ENCODE measurements at places on chromosomes 4 and X.

DNA sequence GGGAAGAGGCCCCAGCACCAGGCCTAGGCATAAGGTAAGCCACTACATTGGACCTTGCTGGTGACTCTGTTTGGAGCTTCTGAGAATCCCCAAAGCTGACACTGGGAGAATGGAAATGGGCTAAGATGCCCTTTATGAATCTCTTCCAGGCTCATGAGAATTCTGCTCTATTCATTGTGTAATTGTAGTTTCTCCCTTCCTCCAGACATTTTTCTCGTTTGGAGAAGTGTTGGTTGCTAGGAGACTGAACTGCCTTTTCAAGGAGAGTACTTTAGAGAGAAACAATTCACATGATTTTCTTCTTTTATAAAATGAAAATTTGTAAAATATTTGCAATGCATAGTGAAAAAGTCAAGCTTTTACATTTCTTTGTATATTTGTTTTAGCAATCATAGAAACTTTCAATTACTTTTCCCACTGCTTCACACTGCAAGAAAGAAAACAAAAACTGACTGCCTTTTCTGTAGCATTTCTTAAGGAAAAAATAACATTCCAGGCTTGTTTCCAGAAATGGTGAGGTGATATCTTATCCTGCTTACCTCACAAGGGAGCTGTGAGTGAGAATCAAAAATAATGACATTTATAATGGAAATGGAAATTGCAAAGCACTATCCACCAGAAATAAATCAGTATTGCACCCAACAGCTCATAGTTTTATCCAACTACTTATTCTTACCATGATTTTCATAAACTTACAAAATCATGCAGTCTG is 24.9 kb upstream of the DCHS2 start:
- DNase-seq, result no peak

DNA sequence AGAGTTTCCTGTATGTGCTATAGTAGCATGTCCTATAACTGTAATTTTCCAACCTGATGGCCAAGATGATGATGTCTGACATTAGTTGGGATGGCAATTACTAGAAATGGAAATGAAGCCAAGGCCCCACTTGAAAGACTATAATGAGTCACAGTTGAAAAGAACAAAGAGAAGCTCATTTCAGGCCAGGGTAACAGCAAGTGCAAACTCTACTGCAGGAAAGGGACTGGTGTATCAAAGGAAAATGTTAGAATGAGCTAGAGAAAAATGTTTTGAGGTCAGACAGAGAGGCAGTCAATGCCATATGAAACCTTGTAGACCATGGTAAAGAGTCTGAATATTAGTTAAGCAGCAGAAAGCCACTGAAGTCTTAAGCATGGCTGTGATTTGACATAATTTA is 146.2 kb upstream of the SH3RF1 start:
- no peak for DNase-seq

DNA sequence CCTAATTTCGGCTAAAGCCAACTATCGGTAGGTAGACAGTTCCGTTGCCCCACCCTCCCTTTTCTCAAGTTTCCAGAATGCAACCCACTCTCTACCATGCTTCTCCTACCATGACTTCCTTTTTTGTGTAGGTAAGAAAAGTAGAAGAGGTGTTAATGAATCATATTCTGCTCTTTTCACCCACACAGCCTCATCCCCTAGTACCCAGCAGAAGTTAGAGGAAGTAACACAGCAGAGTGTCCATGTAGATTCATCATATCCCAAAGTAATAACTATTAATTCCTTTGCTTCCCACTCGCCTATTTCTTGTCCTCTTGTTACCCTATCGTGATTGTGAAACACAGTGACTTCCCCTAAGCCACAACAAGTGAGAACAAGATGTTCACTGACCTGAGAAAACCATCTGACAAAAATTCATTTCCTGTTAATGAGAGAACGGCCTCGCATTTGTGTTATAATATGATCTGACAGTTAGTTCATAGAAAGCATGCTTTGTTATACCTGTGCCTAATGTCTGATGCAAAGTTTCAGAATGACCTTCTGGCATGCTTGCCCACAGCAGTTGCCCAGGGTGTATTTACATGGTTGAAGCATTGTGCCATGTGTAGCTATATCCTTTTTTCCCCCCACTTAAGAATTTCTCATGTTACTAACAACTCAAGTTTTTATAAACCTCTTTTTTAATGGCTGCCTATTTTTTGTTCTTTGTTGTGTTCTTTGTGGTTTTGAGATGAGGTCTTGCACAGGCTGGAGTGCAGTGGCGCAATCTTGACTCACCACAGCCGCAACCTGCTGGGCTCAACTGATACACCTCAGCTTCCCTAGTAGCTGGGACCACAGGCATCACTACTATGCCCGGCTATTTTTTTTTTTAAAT is 185.6 kb downstream of the RAP1GDS1 start:
- no peak for DNase-seq

DNA sequence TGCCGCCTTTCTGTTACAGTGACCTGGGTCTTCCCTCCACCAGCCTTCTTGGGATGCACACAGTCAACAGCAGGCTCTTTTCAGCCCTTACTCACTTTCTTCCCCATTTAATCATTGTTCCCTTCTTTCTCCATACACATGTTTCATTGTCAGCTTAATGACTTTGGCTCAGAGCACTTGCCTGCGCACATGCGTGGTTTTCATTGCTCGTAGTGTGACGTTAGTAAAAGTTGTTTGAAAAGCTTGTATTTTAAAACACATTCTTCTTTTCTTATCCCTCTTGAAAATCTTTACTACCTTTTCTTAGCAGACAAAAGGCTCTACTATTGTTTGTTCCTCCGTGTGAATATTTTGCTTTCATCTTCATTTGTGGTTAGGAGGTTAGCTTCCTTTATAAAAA is 19.7 kb upstream of the SCOC start:
- DNase-seq, result no peak

- DNase-seq, result no peak
These were observed 208.8 kb downstream of the OR13H1 start for GRCh38 chrX:131752493-131753198.

- no peak for DNase-seq
These were observed 72.3 kb downstream of the TMEM47 start for GRCh38 chrX:34584781-34585180.

DNA sequence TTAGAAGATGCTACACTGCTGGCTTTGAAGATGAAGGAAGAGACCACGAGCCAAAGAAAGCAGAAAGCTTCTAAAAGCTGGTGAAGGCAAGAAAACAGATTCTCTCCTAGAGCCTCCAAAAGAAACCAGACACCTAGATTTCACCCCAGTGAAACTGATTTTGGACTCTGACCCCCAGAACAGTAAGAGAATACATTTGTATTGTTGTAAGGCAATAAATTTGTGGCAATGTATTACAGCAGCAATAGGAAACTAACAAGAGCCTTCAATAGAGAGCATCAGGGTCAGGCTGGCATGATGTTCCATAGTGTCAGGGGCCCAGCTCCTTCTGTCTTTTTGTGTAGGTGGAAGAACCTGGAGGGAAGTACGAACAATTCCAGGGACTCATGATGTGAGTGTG is 6.0 kb upstream of the TEC start:
- DNase-seq, result no peak

DNA sequence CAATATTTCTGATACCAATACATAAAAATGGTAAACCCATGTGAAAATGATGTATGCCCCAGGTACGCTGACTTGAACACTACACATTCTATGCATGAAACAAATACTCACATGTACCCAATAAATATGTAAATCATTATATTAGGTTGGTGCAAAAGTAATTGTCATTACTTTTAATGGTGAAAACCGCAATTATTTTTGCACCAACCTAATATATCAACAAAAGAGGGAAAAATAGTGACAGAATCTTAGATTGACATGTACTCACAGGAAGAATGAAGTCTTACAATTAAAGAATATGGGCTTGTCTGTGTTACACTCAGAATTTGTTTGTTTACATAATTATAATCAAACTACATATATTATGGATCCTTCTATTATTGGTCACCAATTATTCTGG is 82.3 kb downstream of the GLRA3 start:
- DNase-seq, result no peak

DNA sequence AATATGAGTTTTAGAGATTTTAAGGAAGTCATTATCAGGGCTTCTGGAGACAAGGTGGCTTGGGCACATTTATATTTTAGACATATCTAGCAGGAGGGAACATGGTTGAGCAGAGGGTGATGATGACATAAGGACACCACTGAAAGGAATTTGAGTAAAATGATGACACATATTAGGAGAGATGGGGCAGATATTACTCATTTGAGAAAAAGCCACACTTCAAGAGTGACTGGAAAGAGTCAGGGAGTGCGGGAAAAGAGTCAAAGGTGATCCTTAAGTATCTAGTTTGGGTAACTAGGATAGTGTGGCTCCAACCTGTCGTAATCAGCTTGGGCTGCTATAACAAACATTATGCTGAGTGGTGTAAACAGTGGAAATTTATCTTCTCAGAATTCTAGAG is 377.7 kb downstream of the PACRGL start:
- DNase-seq, result no peak

GRCh38 chr4:179530958-179531357 is 2088.7 kb upstream of the AGA start:
- no peak for DNase-seq

All from right cardiac atrium (tissue), 5 donors.